ENCODE measurements at places on chromosomes 6 and 20. TPM values are rescaled to one million over a fixed set of nuclear protein-coding genes. Genes with fewer than 3 reads are reported as not detected.
A peak's percentile ranks its signal among the peaks of the same experiment; 100 is the strongest.

Gene TBXT
- 44.8 TPM for total RNA-seq

Gene TNXB
- total RNA-seq = 7.5 TPM

Gene BPI
- total RNA-seq = not detected

Gene SLC29A1
- 142 TPM for total RNA-seq

Gene DYNLT2
- total RNA-seq = 0.62 TPM

DNA sequence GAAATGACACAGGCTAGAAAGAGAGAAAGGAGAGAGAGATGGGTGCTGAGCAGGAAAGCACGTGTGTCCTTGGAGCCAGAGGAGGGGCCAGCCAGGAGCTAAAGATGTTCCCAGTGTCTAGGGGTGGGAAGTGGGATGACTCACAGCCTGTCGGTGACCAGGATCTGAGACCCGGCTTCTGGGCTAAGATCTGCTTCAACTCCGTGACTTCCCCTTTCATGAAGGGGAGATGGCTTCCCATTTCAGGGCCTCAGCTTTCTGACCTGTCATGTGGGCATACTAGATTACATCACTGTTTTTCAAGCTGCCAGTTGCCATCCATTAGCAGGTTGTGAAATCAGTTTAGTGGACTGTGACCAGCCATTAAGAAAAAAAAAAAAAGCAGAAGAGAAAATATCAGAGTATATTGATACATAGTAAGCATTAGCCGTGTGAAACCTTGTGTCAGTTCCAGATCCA, 5.4 kb downstream of the TGM3 start:
- DNase-seq = no peak

- no peak for DNase-seq
These were observed 21.3 kb downstream of the PRKN start for GRCh38 chr6:162706232-162706631.

DNA sequence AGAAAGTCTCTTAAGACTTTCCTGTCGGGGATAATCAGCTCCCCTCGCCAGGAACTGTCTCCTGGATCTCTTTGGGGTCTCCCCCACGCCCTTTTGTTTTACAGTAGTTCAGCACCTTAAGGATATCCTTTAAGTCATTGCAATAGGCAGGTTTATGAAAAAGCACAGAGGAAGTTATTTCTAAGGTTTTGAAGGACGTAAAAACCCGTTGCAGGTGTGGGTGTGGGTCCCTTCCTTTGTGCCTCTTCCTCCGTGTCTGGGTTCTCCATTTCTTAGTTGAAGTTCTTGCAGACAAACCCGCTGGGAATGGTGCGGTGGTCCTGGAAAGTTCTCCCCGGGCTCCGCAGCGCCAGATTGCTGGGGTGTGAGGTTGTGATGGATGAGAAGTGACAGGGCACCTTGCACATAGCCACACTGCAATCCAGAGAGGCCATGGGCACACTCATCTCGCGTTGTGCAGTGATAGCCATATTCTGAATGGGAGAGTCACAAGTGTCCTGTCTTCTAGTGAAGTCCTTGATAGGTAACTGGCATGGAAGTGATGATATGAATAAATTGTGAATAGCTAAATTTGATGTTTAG, 65.2 kb downstream of the GTF2H5 start:
- no peak for DNase-seq

GRCh38 chr20:61968932-61969331, 96.7 kb downstream of the TAF4 start:
- DNase-seq = no peak

GRCh38 chr6:74152096-74152675, 456.2 kb downstream of the CD109 start:
- no peak for DNase-seq

- peak; percentile 66 for DNase-seq
These were observed 14.7 kb downstream of the HLA-F start for GRCh38 chr6:29737707-29738630.

GRCh38 chr20:61932711-61933480, 132.8 kb downstream of the TAF4 start:
- no peak for DNase-seq

DNA sequence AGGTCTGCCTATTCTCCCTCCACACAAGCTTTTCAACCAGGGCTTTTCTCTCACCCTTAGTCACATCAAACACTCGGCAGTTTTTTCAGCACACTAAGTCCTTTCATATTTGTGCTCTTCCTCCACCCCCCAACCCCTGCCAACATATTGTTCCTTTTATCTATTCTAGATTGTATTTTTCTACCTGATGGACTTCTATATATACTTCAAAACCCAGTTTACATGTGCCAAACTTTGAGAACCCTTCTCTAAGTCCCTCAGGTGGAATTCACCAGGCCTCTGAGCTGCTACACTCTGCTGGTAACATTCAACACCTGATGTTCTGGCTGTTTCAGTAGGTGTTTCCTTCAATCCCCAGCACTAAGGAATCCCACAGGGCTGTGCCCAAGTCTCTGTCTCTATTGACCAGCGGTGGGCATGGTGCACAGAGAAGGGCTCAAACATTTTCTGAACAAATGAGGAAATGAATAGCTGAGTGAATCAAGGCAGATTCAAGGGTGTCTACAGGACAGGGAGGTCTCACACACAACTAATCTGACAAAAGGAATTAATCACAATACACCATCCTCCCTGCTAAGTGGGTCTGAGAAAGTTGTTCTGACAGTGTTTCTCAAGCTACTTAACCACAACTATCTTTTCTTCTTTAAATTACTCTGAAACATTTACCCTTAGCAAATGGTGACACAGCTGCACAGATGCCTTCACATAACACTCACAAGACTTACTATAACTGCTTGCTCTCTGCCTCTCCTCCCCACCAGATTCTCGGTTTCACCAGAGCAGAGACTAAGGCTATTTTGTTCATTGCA, 166.5 kb downstream of the TSHZ2 start:
- DNase-seq = no peak

- DNase-seq = no peak
These were observed 96.7 kb downstream of the OGFRL1 start for GRCh38 chr6:71385111-71385822.

GRCh38 chr6:169164986-169165385, 88.7 kb downstream of the THBS2 start:
- no peak for DNase-seq

DNA sequence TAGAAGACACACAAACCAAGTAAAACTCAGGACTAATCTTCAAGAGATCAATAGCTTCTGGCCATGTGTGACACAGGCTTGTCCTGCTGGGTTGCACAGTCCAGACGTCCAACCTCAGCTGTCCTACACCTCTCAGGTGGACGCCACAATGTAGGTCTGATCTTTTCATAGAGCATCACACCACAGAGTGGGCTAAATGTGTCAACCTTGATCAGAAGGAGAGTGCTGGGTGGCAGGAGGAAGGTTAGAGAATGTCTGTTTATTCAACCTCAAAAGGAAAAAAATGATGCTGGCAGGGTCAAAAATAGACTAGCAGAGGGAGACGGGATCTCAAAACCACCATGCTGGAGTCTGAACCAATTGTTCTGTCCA, 41.7 kb downstream of the GFOD1 start:
- no peak for DNase-seq

DNA sequence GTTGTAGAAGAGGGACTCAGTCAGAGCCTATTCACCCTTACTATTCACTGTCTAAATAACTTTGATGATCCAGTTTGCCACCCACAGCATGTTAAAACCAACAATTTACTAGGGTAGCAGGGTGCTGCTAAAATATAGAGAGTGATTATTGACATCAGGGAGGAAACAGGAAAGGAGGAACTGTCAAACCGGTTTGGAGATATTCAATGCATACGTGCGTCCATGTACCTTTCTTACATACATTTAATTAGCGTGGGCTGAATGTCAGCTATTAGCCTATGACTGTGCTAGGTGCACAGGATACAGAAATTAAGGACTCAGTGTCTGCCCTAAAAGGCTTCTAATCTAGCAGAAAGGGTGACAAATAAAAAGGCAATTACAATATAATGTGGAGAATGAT, 57.2 kb downstream of the IL20RA start:
- no peak for DNase-seq

DNA sequence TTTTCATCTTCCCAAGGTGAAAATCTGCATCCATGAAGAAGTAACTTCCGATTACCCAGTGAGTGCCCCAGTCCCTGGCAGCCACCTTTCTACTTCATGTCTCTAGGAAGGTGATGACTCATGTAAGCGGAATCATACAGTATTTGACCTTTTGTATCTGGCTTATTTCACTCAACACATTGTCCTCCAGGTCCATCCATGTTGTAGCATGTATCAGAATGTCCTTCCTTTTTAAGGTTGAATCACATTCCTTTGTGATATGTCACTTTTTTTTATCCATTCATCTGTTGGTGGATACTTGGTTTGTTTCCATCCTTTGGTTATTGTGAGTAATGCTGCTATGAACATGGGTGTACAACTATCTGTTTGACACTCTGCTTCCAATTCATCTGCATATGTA, 176.3 kb upstream of the CDYL start:
- DNase-seq = no peak

DNA sequence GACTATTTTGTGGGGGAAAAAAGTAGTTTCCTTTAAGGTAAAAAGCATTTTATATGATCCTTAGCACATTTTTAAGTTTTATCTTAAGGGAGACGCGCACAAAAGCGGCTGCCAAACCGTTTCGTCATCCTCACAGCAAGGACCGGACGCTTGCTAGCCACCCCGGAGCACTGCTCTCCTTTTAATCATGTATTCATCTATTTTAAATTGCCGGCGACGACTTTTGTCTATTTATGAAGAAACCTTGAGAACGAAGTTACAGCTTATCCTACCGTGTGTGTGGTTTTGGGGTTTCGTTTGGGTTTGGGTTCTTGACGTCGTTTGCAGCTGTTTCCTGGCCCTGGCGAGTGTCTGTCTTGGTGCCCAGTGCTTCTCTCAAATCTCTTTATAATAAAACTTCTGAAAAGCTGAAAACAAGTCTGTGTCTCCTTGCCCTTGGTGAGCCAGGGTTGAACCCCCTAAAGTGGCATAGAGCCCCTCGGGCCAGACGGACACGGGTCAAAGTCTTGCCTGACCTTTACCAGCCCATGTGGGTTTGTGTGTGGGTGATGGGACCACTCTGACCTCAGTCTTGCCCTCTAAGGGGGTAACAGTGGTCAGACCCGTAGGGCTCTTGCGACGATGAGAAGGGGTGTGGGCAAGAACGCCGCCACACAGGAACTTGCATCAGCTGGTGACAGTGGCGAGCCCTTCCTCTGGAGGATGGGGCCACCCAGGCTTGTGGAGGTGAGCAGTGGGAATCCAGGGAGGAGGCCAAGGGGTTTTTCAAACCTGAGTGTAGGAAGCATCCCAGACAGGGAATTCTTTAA, 117.6 kb downstream of the JPH2 start:
- no peak for DNase-seq

DNA sequence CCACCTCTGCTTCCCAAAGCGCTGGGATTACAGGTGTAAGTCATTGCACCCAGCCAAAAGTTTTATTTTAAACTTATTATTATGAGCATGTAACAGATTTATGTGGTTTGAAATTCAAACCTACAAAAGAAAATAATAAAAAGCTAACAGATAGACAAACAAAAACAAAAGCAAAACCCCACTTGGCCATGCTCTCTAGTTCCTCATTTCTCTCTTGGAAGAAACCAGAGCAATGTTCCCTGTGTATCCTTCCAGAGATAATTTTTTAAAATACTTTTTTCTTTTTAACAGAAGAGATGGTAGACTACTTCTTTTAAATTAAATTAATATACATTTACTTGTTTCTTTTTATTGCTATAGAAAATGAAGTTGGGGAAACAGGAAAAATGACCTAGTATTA, 28.0 kb upstream of the SLC17A3 start:
- no peak for DNase-seq

DNA sequence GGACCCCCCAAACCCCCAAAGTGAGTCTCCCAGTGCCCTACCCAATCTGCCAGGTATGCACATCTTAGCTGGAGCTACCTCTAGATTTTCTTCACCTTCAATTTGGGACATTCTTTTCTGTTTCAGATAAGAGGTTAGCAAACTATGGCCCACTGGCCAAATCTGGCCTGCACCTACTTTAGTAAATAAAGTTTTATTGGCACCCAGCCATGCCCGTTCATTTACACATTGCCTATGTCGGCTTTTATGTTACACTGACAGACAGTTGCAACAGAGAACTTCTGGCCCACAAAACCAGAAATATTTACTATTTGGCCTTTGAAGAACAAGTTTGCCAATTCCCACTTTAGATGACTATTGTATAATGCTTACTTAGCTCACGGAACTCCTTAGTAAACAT, 55.9 kb upstream of the STX16 start:
- DNase-seq = no peak

- DNase-seq = no peak
These were observed 444.4 kb downstream of the UTRN start for GRCh38 chr6:144729502-144729901.

GRCh38 chr6:41502917-41503671, 43.1 kb upstream of the FOXP4 start:
- DNase-seq = peak; percentile 22

DNA sequence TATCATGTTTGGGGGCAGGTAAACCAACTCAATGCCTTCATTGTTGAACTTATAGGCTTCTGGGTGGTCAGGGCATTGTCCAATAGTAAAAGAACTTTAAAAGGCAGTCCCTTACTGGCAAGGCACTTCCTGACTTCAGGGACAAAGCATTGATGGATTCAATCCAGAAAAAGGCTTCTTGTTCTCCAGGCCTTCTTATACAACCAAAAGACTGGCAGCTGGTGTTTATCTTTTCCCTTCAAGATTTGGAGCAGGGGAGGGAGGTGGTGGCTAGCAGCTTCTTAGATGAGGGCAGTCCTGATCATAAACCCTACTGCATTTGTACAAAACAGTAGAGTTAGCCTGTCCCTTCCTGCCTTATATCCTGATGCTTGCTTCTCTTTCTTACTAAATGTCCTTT, 57.5 kb downstream of the NCOA3 start:
- no peak for DNase-seq

DNA sequence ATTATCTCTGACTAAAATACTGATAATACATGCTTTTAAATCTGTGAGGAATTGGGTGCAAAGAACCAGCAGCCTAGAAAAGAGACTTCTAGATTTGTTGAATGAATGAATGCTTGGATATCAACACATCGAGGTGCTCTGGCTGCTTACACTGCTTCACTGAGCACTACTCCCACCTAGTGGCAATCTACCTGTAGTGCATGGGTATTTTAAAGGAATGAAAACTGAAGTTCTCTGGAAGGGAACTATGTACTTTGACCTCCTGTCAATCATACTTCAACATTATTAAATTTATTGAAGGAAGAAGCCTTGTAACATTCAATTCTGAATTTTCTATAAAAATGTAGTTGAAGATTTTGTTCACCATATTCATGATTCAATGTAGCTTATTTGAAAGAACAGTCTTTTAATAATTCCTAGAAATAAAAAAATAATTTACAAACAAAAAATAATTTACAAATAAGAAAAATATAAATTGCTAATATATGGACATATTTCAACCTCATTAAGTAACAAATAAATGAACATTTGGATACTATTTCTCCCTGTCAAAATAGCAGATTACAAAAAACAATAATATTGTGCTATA, 111.2 kb upstream of the MMS22L start:
- peak; percentile 62 for DNase-seq

Data from endothelial cell (in vitro differentiated cells).